ENCODE measurements at places on chromosomes 12 and 14.
A peak's percentile ranks its signal among the peaks of the same experiment; 100 is the strongest.

- H3K4me3 ChIP-seq, result no peak overlapping the region
- H3K36me3 ChIP-seq, result no peaks in the 10 kb centered on the region
- no peak for DNase-seq
- no peak overlapping the region for H3K27ac ChIP-seq
- H3K4me1 ChIP-seq, result peaks cover 17% of the 10 kb centered on the region
Measured at GRCh38 chr12:48811437-48812090, 6.7 kb upstream of the CACNB3 start.

DNA sequence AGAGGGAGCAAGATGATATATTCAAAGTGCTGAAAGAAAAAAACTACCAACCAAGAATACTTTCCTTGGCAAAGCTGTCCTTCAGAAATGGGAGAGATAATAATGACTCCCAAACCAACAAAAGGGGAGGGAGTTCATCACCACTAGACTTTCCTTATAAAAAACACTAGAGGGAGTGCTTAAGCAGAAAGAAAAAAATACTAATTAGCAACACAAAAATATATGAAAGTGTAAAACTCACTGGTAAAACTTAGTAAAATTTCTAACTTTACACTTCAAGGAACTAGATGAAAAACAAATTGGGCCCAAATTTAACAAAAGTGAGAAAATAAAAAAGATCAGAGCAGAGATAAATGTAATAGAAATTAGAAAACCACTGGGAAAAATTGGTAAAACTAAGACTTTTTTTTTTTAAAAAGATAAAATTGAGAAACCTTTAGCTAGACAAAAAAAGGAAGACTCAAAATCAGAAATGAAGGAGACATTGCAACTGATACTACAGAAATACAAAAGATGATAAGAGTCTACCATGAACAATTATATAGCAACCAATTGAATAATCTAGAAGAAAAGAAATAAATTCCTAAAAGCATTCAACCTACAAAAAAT lies 60.4 kb upstream of the FAR2 start:
- H3K4me1 ChIP-seq, result no peaks in the 10 kb centered on the region
- H3K27me3 ChIP-seq, result no peaks in the 10 kb centered on the region
- H3K4me3 ChIP-seq, result no peak overlapping the region

DNA sequence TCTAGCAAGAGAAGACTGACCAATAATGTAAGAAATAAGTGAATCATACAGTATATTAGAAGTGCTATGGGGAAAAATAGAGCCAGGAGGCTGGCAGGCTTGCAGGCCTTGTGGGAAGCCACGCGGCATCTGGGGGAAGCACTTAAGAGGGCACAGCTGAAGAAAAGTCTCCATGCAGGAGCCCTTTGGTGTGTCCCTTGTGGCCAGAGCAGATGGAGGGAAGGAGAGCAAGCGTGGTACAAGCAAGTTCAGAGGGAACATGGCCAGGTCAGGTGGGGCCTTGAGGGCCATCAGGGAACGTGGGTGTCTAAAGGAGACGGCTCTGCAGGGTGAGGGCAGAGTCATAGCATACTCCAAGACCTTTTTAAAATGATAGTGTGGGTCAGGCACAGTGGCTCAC lies 51.7 kb downstream of the LRRC74A start:
- H3K4me1 ChIP-seq, result no peaks in the 10 kb centered on the region
- H3K4me3 ChIP-seq, result no peak overlapping the region
- H3K36me3 ChIP-seq, result no peaks in the 10 kb centered on the region
- H3K27ac ChIP-seq, result no peak overlapping the region

DNA sequence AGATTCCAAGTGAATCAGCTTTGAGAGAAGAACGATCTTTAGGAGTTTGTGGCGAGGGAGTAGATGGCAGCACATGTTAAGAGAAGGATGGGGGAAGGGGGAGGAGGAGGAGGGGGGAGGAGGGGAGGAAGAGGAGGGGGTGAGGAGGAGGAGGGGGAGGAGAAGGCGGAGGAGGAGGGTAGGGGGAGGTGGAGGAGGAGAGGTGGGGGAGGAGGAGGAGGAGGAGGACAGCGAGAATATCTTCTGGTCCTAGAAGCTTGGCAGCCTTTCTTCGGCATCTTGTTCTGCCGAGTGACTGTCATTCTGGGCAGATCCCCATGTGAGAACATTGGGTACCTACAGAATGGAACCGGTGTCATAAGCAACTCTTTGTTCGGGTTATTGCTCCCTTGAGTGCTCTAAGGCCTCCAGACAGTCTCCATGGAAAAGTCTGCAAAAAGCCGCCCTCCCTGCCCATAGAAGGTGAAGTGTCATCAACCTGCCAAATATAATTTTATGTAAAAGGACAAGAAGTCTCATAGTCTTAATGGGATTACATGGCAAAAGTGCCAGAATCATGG lies 6.9 kb downstream of the RFC5 start:
- H3K36me3 ChIP-seq, result peaks cover 4% of the 10 kb centered on the region
- H3K27ac ChIP-seq, result no peak overlapping the region
- H3K27me3 ChIP-seq, result no peaks in the 10 kb centered on the region
- no peak overlapping the region for H3K4me3 ChIP-seq
- no peak for DNase-seq
- no peaks in the 10 kb centered on the region for H3K4me1 ChIP-seq

- H3K36me3 ChIP-seq, result peaks cover 3% of the 10 kb centered on the region
- H3K4me1 ChIP-seq, result peaks cover 15% of the 10 kb centered on the region
- DNase-seq, result no peak
Measured at GRCh38 chr12:12560587-12561370, 1.9 kb downstream of the DUSP16 start.

GRCh38 chr14:102315121-102315520 lies 4.4 kb upstream of the ZNF839 start:
- peaks cover 19% of the 10 kb centered on the region for H3K4me1 ChIP-seq
- H3K27me3 ChIP-seq, result no peaks in the 10 kb centered on the region
- H3K36me3 ChIP-seq, result no peaks in the 10 kb centered on the region
- no peak overlapping the region for H3K4me3 ChIP-seq
- no peak overlapping the region for H3K27ac ChIP-seq

- no peaks in the 10 kb centered on the region for H3K36me3 ChIP-seq
- peak overlapping the region; percentile 57 for H3K27ac ChIP-seq
- DNase-seq, result no peak
- no peaks in the 10 kb centered on the region for H3K27me3 ChIP-seq
- peaks cover 20% of the 10 kb centered on the region for H3K4me1 ChIP-seq
Measured at GRCh38 chr12:95116341-95116740, 42.9 kb upstream of the NR2C1 start.

- no peak overlapping the region for H3K4me3 ChIP-seq
- no peaks in the 10 kb centered on the region for H3K4me1 ChIP-seq
- no peaks in the 10 kb centered on the region for H3K36me3 ChIP-seq
- no peak overlapping the region for H3K27ac ChIP-seq
- H3K27me3 ChIP-seq, result no peaks in the 10 kb centered on the region
- no peak for DNase-seq
Measured at GRCh38 chr12:62656591-62657362, 190.2 kb downstream of the MON2 start.

- no peak overlapping the region for H3K27ac ChIP-seq
- DNase-seq, result no peak
- H3K4me1 ChIP-seq, result peaks cover 6% of the 10 kb centered on the region
- no peaks in the 10 kb centered on the region for H3K27me3 ChIP-seq
- no peak overlapping the region for H3K4me3 ChIP-seq
Measured at GRCh38 chr14:61569812-61570548, 125.3 kb upstream of the HIF1A start.

GRCh38 chr12:46065412-46066166 lies 75.2 kb upstream of the SCAF11 start:
- no peaks in the 10 kb centered on the region for H3K36me3 ChIP-seq
- no peak for DNase-seq
- H3K27me3 ChIP-seq, result no peaks in the 10 kb centered on the region
- no peak overlapping the region for H3K4me3 ChIP-seq

DNA sequence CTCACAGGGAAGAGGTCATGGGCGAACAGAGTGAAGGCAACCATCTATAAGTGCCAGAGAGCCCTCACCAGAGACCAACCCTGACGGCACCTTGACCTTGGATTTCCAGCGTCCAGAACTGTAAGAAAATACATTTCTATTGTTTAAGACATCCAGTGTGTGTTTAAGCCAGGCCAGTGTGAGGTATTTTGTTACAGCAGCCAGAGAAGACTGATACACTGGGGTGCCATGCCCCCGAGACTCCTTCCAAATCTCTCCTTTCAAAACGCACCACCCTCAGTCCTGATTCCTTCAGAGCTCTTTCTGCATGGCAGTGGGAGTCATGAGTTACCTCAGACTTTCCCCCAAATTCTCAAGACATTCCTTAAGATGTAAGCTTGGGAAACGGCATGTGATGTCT lies 2.5 kb upstream of the SERPINA5 start:
- no peaks in the 10 kb centered on the region for H3K27me3 ChIP-seq
- H3K4me3 ChIP-seq, result no peak overlapping the region
- H3K4me1 ChIP-seq, result no peaks in the 10 kb centered on the region
- H3K36me3 ChIP-seq, result no peaks in the 10 kb centered on the region
- DNase-seq, result no peak

DNA sequence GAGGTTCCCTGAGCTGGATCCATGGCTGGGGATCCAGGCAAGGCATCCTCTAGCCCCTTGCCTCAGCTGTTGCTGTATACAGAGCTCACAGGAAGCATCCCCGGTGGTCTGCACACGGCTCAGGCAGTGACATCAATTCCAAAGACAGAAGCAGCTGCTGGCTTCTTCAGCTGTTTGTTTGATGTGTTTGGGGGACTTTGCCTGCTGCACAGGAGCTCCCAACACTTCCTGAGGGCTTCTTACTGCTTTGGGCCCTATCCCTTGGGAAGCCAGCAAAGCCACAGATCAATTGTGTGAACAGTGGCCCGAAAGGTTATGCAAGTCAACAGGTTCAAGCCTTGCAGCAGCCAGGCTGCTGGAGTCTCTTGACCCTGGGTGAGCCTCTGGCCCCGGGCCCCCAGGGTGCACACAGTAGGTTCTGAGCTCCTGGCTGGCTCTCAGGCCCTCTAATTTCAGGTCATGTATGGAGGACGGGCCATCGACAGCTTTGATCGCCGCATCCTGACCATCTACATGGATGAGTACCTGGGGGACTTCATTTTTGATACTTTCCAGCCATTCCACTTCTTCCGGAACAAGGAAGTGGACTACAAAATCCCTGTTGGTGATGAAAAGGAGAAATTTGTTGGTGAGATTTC lies 42.6 kb downstream of the CCDC92 start:
- H3K27ac ChIP-seq, result no peak overlapping the region
- H3K4me1 ChIP-seq, result no peaks in the 10 kb centered on the region
- H3K4me3 ChIP-seq, result no peak overlapping the region
- no peaks in the 10 kb centered on the region for H3K36me3 ChIP-seq

- H3K4me1 ChIP-seq, result no peaks in the 10 kb centered on the region
- H3K27me3 ChIP-seq, result no peaks in the 10 kb centered on the region
- no peak overlapping the region for H3K27ac ChIP-seq
- H3K4me3 ChIP-seq, result no peak overlapping the region
Measured at GRCh38 chr14:29810682-29811081, 117.0 kb downstream of the PRKD1 start.

- H3K27ac ChIP-seq, result no peak overlapping the region
- peaks cover 4% of the 10 kb centered on the region for H3K4me1 ChIP-seq
- H3K36me3 ChIP-seq, result no peaks in the 10 kb centered on the region
- no peak for DNase-seq
Measured at GRCh38 chr12:93390031-93390430, 12.3 kb downstream of the NUDT4 start.

DNA sequence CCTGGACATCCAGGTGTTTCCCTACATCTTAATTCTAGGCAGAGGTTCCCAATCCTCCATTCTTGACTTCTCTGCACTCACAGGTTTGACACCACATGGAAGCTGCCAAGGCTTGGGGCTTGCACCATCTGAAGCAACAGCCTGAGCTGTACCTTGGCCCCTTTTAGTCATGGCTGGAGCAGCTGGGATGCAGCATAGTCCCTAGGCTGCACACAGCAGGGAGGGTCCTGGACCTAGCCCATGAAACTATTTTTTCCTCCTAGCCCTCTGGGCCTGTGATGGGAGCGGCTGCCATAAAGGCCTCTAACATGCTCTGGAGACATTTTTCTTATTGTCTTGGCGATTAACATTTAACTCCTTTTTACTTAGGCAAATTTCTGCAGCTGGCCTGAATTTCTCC lies 417.2 kb upstream of the FLRT2 start:
- H3K4me3 ChIP-seq, result no peak overlapping the region
- H3K27ac ChIP-seq, result no peak overlapping the region
- DNase-seq, result no peak
- no peaks in the 10 kb centered on the region for H3K4me1 ChIP-seq
- no peaks in the 10 kb centered on the region for H3K36me3 ChIP-seq
- no peaks in the 10 kb centered on the region for H3K27me3 ChIP-seq

DNA sequence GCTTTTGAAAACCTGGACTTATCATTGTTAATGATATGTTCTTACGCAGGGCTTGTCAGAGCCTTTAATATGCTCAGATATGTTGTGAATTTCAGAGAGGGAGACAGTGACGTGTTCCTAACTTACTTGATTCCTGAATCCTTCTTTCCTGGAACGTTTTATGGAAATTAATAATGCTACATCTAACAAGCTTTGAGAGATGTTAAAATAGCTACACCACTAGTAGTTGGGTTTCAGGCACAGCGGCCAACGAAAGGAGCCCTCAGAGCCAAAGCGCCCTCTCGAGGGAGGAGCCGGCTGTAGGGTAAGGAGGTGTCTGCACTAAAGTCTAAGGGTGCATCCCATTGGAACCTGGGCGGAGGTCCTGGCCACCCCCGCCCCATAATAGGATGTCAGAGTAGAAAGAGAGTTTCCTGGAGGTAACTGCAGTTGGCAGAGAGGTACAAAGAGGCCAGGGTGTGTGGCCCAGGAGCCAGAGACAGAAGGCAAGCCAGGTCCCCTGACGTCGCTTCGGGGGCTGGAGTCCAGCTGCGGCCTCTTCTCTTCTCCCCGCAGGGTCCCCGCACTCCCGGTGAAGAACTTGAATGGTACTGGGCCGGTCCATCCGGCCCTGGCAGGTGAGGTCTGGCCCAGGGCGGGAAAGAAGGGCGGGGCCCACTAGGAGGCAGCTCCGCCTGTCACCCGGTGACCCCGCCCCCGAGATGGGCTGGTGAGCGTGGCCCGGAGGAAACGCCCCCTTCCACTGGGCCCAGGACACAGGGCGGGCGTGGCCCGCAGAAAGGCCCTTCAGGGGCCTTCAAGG lies 36.3 kb downstream of the DTX1 start:
- no peaks in the 10 kb centered on the region for H3K36me3 ChIP-seq
- no peak for DNase-seq
- H3K4me1 ChIP-seq, result no peaks in the 10 kb centered on the region
- no peak overlapping the region for H3K4me3 ChIP-seq

DNA sequence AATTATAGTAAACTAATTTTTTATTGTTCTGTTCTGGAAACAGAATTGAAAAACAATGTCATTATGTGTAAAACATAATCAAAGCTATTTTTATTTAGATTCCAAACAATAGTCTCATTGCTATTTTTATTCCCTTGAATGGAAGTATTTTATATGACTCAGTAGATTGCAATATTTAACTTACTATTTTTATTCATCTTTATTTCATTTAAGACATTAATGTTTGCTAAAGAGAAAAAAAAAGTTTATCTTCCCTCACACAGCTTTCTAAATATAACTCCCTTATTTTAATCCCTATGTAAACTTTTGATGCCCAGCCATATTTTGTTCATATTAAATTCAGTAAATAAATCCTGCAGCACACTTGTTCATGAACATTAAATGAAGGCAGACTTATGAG lies 622.4 kb downstream of the SLC6A15 start:
- no peak overlapping the region for H3K27ac ChIP-seq
- H3K36me3 ChIP-seq, result no peaks in the 10 kb centered on the region
- DNase-seq, result no peak

- H3K27me3 ChIP-seq, result peaks cover 21% of the 10 kb centered on the region
- H3K27ac ChIP-seq, result no peak overlapping the region
- no peak overlapping the region for H3K4me3 ChIP-seq
- no peak for DNase-seq
Measured at GRCh38 chr12:123873793-123874192, 98.8 kb downstream of the CCDC92 start.

Data from Panc1 (cell line).